Posterior vena cava (tissue), 2 donors: ENCODE measurements at places on chromosomes 6 and 20. TPM values are rescaled to one million over a fixed set of nuclear protein-coding genes. Genes with fewer than 3 reads are reported as not detected.

The SUMO4 gene
- total RNA-seq, result 1.8 TPM

The CLIC5 gene
- total RNA-seq, result 7.6 TPM

The MYCT1 gene
- 13.6 TPM for total RNA-seq

The CLPSL1 gene
- not detected for total RNA-seq

DNA sequence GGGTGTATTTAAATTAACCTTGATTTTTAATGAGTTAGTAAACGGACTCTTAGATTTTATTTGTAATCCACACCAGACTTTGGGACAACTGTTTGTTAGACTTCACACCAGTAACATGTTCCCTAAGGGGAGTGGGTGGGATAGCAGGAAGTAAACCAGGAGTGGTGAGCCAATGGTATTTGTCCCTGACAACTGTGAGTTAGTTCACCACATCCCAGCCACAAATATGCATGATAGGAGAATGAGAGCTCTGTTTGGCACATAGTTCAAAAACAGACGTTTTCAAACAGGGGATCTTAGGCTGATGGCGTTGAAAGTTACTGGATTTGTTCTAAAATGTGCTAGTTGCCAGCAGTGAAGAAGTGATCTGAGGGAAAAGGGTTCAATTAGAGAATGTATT is 18.7 kb upstream of the COL10A1 start:
- DNase-seq, result no peak

- DNase-seq, result no peak
These were observed 134.0 kb upstream of the ARMC2 start for GRCh38 chr6:108714101-108714765.

DNA sequence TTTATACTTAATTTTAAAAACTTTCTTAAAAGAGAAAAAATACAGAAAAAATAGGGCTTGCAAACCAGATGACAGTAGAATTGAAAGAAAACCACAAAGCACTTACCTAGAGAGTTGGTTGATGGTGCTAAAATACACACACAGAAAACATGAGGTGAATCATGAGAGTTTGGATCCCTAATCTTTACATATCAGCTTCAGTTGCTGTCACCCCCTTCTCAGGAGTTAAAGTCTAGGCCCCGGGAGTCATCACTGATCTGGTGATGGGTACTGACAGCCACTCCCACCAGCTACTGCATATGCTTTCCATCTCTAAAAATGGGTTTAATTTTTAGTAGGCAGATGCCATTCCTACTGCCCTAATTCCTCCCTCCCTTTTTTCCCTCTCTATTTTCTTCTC is 16.7 kb downstream of the TSBP1 start:
- no peak for DNase-seq

DNA sequence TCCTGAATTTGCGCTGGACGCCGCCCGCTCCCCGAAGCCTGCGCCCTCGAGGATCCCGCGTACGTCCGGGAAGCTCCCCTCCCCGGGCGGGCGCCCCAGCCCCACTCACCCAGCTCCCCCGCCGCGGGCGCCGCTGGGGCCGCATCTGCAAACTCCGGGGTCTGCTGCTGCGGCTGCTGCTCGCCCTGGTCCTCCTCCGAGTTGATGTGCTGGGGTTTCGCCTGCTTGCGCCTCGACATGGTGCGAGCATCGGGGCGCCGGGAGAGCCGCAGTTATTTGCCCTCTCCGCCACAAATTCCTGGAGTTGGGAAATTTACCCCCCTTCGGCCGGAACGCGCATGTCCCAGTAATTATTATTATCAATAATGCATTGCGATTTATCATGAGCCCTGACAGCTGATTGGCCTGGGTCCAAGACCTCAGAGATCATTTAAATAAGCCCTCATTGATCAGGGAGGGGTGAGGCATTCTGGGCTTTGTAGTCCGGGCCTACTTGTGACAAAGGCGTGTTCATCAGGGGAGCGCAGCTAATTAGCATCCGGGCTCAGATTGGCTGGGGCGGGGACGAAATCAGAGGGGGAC is at the start of gene SALL4:
Gene SALL4, minus strand, starts transcription at position 352 of the 582 bp plus-strand sequence. Its CDS starts 113 bp downstream, at position 239.
- DNase-seq, result no peak

- DNase-seq, result peak; percentile 79
These were observed 57.3 kb downstream of the SMOC2 start for GRCh38 chr6:168498161-168498843.

GRCh38 chr6:132142308-132142707 is 191.1 kb upstream of the CCN2 start:
- no peak for DNase-seq

- no peak for DNase-seq
These were observed 15.8 kb downstream of the ADNP start for GRCh38 chr20:50915424-50915823.
